Esophagus squamous epithelium (tissue), 5 donors: ENCODE measurements at places on chromosomes 6 and 20. TPM values are rescaled to one million over a fixed set of nuclear protein-coding genes. Genes with fewer than 3 reads are reported as not detected.

DNA sequence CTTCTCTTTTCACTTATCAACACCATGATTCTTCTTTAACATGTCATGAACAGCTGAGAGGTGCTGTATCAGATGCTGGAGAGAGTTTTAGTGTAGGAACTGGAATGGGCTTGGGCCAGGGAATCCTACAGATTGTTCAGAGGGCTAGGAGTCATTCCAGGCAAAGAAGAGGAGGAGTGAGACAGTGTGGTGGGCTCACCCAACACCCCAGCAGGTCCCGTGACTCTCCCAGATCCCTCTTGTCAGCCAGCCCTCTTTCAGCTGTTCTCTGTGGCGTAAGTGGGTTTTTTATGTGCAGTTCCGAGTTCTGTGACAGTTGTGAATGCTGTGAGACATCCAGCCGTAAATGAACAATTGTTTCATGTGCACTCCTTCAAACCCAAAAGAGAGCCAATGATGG lies 31.4 kb upstream of the CEP162 start:
- no peaks in the 10 kb centered on the region for H3K27me3 ChIP-seq
- H3K4me3 ChIP-seq: peak overlapping the region; percentile 21
- H3K36me3 ChIP-seq: no peaks in the 10 kb centered on the region
- no peak for DNase-seq
- H3K4me1 ChIP-seq: no peaks in the 10 kb centered on the region

GRCh38 chr6:87907521-87907920 lies 140.1 kb upstream of the SPACA1 start:
- H3K4me3 ChIP-seq: no peak overlapping the region
- H3K27me3 ChIP-seq: no peaks in the 10 kb centered on the region
- H3K36me3 ChIP-seq: no peaks in the 10 kb centered on the region
- no peak for DNase-seq

- no peaks in the 10 kb centered on the region for H3K36me3 ChIP-seq
- no peak overlapping the region for H3K4me3 ChIP-seq
- H3K4me1 ChIP-seq: no peaks in the 10 kb centered on the region
- no peak for DNase-seq
Observed at GRCh38 chr6:145367149-145367548, 368.2 kb downstream of the EPM2A start.

DNA sequence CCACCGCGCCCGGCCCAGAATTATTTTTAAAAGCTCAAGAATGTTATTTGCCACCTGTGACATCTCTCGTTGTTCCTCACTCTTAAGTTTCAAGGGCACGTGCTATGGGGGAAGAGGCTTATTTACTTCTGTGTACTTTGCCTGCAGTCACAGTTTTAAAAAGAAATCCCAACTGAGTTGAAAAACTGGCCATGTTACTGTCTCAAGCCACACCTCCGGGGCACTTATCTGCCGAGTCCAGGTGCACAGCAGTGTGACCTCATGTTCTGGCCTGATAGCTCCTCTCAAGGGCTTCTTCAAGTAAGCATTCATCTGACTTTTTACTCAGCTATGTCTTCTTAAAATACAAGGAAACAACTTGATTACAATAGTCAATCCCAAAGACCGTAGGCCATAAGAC lies 34.5 kb downstream of the SHLD1 start:
- DNase-seq: no peak
- H3K27me3 ChIP-seq: no peaks in the 10 kb centered on the region
- H3K36me3 ChIP-seq: no peaks in the 10 kb centered on the region

AGPAT4 gene
- total RNA-seq: 8.2 TPM

- no peak overlapping the region for H3K4me3 ChIP-seq
- no peak overlapping the region for H3K27ac ChIP-seq
- H3K27me3 ChIP-seq: no peaks in the 10 kb centered on the region
- H3K36me3 ChIP-seq: peaks cover 8% of the 10 kb centered on the region
Observed at GRCh38 chr6:88807622-88808021, 155.8 kb downstream of the RNGTT start.

DNA sequence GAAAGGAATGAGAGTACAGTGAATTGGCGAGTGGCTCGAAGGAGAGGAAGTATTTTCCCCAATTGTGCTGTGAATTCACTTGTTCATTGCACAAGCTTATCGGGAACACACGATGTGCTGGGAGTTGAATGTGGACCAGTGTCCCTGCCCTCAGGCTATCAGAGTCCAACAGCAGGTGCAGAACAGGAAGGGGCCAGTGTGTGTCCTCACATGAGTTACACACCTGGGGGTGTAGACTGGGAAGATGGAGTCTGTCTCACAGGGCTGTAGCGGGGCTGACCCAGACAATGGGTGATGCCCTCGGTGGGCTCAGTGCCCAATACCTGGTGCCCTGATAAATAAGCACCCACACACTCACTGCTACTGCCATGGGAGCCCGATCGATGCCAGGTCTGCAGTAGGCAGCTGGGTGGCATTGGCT lies 14.4 kb downstream of the DUSP22 start:
- H3K4me1 ChIP-seq: peaks cover 9% of the 10 kb centered on the region
- no peak overlapping the region for H3K4me3 ChIP-seq
- no peaks in the 10 kb centered on the region for H3K36me3 ChIP-seq
- H3K27ac ChIP-seq: no peak overlapping the region
- no peaks in the 10 kb centered on the region for H3K27me3 ChIP-seq

DNA sequence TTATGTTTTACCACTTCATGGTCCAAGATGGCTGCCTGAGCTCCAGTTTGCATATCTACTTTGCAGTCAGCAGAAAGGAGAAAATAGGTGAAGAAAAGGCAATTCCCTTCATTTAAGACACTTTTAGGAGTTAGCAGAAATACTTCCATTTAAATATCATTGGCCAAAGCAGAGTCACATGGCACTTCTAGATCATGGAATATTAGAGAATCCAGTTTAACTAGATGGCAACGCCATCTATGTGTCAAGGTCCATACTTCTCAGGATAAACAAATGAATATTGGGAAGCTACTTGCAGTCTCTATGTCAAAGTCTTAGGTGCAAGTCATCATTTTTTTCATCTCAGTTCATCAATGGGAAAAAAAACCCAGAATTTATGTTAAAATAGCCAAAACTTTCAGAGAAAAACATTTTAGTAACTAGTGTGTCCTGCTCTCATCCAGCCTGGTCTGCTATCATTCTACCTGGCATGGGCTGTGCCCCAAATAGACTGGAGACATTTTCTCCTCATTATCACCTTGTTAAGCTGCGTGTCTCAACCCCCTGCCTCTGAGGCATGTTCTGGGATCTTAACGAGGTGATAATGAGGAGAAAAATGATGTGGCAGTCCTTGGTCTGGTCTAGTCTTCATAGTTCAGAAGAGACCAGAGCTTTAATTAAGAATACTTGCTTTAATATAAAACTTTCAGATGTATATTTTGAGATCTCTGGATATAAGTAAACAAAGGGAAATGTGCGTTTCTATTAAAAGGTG lies 227.3 kb downstream of the TBX18 start:
- no peaks in the 10 kb centered on the region for H3K4me1 ChIP-seq
- no peaks in the 10 kb centered on the region for H3K27me3 ChIP-seq
- H3K4me3 ChIP-seq: no peak overlapping the region
- DNase-seq: no peak

ANKRD60 gene
- not detected for total RNA-seq

GRCh38 chr6:34090529-34090928 lies 55.4 kb downstream of the GRM4 start:
- DNase-seq: no peak
- peaks cover 3% of the 10 kb centered on the region for H3K27me3 ChIP-seq
- no peak overlapping the region for H3K4me3 ChIP-seq
- H3K4me1 ChIP-seq: no peaks in the 10 kb centered on the region
- no peaks in the 10 kb centered on the region for H3K36me3 ChIP-seq
- H3K27ac ChIP-seq: no peak overlapping the region

CALHM5 gene
- total RNA-seq: 1.00 TPM

SLC12A5 gene
- not detected for total RNA-seq

BCAS1 gene
- 0.97 TPM for total RNA-seq

IMPG1 gene
- not detected for total RNA-seq

DDX43 gene
- total RNA-seq: 0.11 TPM

DNA sequence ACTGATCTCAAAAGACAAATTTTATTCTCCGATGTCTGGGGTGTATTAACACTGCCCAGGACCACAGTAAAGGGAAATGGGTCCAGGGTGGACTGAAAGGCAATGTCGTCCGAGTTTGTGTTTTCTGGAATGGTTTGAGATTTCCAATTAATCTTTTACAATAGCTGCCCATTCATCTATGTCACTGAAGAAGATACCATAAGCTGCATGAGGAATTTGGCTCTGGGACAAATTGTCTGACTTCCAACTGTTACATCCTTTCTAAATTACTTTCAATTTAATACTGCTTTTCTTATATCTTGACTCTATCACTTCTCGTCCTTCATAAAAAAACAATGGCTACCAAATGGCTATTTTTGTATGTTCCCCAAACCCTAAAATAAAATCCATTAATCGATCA lies 130.7 kb upstream of the KCNK16 start:
- no peaks in the 10 kb centered on the region for H3K4me1 ChIP-seq
- H3K27me3 ChIP-seq: no peaks in the 10 kb centered on the region
- DNase-seq: no peak
